ENCODE measurements at places on chromosomes 7 and 10.

- DNase-seq = no peak
Observed at GRCh38 chr10:62237966-62238365, 30.7 kb downstream of the RTKN2 start.

- DNase-seq = no peak
Observed at GRCh38 chr7:158398750-158399149, 188.9 kb downstream of the PTPRN2 start.

DNA sequence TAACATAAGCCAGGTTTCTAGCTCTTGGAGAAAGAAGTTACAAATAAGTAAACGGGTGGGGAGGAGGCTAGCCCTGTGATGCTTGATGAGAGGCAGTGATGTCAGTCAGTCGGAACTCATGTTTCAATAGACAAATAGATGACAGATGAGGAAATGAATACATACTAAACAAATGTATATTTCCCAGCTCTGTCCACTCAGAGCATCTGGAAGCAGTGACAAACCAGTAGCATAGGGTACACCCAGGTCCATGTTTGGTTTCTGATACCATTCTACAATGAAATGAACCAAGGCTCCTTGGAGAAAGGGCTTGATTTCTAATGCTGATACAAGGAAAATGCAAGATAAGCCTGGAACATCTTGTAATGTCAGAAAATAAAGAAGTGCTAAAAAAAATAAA lies 30.6 kb downstream of the PODXL start:
- DNase-seq = no peak

DNA sequence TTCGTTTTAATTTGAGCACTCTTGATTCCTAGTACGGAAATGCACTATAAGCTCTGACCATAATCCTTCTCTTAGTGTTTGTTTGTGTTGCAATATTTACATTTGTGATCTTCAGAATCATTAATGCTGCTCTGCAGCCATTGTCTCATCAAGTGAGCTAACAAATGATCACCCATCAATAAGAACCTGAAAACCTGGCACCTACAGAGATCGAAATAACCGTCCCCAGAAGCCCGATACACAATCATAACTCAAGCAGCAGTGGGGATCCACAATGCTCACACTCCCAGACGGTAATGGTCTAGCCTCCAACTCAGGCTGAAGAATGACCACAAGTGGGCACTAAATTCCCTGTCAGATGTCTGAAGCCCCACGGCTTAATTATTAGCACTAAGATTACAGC lies 156.0 kb upstream of the NFE2L3 start:
- DNase-seq = no peak

GRCh38 chr10:29028486-29028885 lies 260.4 kb upstream of the LYZL1 start:
- DNase-seq = no peak

DNA sequence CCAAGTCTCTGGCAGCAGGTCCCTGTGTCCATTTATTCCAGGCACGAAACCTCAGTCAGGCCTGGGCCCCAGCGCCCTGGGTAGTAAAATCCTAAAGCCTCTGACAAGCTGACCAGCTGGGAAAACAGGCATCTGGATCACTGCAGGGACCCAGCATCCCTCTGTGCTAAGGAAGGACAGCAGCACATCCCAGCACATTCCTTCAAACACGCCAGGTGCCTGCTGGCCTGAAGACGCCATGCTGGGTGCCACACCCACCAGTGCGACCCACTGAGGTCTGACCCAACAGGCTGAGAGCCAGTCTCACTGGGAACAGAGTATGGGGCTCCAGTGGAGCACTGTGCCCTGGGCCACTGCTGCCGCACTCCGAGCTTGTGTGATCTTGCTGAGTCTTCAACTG lies 6.4 kb downstream of the DNAJB12 start:
- DNase-seq = no peak

- no peak for DNase-seq
Observed at GRCh38 chr7:3911685-3912084, 610.6 kb downstream of the SDK1 start.

GRCh38 chr7:122457325-122457724 lies 152.8 kb upstream of the FEZF1 start:
- DNase-seq = no peak
